Stimulated activated CD4-positive, alpha-beta T cell treated with anti-CD3 and anti-CD28 coated beads, Interleukin-1b, Interleukin-23, amount 100 ng/mL, for 1 hour (primary cell): ENCODE measurements at places on chromosomes 1 and 21.

- no peak for DNase-seq
Measured at GRCh38 chr1:202584707-202585589, 125.3 kb downstream of the SYT2 start.

DNA sequence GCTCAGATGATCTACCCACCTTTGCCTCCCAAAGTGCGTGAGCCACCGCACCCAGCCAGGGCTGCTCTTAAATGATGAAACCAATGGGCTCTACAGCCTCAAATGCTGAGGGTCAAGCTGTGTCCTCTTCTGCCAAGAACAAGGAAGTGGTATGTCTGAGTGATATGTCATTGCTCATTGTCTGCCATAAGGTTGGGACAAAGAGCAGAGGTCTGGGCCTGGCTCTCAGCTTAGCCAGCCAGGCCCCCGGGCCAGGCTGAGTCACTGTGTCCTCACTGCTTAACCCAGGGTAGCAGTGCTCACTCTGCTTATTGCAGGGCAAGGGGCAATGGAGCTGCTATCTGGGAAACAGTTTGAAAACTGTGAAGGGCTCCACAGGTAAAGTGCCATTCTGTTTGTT lies 8.3 kb upstream of the ETS2 start:
- no peak for DNase-seq

- DNase-seq: no peak
Measured at GRCh38 chr21:19045876-19046275, 642.3 kb upstream of the TMPRSS15 start.

DNA sequence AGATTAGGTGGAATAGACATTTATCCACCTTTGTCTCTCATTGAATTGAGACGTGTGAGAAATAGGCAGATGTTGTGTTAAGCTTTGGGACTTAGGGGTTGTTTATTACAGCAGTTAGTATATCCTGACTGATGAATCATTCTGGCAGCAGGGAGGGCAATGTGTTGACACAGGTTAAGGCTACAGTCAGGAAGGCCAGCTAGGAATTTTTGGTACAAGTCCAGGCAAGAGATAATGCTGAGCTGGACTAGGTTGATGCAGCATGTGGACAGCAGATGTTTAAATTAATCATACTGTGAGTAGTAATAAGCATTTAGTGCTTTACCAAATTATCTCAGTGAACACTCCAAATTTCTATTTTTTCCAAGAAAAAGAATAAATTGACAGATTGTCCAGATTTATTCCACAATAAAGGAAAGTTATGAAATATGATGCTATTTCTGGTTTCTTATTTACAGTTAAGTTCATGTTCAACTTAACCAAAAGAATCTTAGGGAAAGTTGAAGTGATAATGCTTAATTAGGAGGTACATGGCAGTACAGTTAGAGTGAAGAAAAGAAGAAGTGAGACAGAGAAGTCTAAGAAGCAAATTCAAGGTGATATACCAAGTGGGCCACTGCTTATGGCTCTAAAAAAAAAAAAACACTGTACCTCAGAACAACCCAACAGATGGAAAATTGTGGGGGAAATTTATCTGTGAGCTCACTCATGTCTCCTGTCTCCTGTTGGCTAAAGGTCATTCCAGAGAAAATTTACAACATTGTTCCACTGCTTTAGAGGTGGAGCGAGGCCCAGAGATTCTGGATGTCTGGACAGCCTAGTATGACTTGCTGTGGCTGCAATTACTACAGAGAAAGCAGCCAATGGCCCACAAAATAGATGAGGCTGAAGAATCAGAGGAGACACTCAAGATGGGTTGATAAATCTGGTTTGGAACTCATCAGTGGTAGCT lies 102.7 kb upstream of the C21orf91 start:
- DNase-seq: no peak

- DNase-seq: no peak
Measured at GRCh38 chr1:235295902-235296350, 32.1 kb downstream of the ARID4B start.

DNA sequence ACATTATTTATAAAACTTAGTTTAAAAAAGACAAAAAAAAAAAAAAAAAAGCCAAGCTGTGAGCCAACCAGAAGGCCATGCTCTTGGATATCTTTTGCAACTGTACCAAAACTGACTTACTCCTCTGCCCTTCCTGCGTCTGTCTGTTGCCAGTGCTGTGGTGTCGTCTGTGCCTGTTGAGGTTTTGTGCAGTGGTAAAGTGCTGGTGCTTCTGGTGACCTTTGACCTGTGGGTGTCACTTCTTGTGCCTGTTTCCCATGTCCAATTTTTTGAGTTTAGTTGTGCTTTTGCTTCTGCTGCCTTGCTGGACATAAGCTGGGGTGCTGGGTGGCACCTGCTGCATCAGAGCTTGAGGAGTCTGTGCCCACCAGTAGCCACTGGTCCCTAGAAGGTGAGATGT lies 41.4 kb downstream of the RNF187 start:
- DNase-seq: no peak

GRCh38 chr1:221696027-221696426 lies 45.9 kb downstream of the DUSP10 start:
- DNase-seq: no peak

- DNase-seq: no peak
Measured at GRCh38 chr21:15947677-15948076, 217.9 kb downstream of the USP25 start.

DNA sequence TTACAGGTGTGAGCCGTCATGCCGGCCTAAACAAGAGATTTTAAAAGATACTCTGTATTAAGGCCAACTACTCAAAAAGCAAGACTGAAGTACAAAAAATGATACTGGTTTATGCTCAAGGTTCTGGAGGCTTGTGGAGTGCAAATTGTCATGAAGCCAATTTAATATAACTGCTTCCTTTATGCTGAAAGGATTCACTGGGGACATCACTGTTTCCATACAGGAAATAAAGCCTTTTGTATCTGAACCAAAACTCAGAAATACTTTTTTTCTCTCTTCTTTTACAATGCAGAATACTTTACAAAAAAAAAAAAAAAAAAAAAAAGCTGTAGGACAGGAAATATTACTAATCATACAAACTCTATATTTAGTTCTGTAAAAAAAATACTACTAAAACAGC lies 55.5 kb upstream of the CNN3 start:
- DNase-seq: no peak
